Stimulated activated CD4-positive, alpha-beta T cell treated with anti-CD3 and anti-CD28 coated beads, Interleukin-1b, Interleukin-23, amount 100 ng/mL, for 1 hour (primary cell): ENCODE measurements at places on chromosomes 1 and 21.

- no peak for DNase-seq
These were observed 1518.0 kb downstream of the NCAM2 start for GRCh38 chr21:22516230-22516629.

DNA sequence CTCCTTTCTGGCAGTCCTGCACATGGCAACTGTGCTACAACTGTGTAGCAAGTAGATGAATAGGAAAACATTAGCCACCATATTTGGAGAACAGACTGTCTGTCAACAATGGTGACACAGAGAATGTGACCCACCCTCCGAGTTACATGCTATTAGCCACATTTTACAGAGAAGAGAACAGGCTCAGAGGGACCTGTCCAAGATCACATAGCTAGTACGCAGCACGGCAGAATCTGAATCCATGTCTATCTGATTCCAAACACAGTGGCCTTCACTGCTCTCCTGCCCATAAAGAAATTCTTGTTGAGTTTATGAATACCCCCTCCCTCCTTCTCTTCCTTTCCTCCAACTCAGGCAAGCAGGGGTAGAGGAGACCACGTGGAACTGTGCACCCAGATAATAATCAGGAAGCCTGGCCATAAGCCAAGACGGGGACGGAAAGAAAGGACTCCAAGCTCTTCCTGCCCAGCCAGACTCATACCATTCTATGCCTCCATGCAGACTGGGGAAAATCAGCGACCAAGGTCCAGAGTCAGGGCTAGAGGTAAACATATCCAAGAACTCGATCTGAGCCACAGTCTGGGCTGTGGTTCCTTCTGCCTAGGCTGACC lies 78.8 kb downstream of the TRABD2B start:
- DNase-seq: no peak

- no peak for DNase-seq
These were observed 63.6 kb upstream of the DENND1B start for GRCh38 chr1:197838836-197839235.

DNA sequence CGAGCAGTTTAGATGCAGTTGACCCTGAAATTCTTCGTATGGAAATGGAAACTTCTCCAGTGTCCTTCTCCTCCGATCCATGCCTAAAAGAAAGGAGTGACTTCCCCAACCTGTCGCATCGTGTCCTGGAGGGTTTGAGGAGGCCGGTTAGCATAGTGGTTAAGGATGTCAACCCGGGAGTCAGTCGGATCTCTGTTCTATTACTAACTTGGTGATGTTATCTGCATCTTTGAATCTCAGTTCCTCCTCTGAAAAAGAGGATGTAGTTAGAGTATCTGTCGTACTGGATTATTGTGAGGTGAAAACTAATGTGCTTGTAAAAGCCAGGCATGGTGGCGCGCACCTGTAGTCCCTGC lies 684 bp downstream of the ZBTB8B start:
- DNase-seq: no peak

DNA sequence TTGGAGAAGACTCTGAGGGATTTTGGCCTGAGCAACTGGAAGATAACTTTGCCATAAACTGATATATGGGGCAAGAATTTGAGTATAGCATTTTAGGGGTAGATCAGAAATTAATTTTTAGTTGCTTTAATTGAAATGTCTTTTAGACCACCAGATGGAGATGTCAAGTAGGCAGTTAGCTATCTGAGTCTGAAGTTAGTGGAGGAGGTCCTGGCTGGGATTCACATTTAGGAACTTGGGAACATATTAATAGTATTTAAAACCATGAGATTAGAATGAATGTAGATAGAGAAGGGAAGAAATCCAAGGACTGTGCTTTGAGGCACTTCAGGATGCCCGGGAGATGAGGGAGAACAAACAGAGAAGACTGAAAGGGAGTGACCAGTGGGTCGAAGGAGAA lies 32.6 kb downstream of the SLC44A3 start:
- DNase-seq: no peak

GRCh38 chr1:229627003-229627402 lies 956 bp downstream of the URB2 start:
- no peak for DNase-seq

DNA sequence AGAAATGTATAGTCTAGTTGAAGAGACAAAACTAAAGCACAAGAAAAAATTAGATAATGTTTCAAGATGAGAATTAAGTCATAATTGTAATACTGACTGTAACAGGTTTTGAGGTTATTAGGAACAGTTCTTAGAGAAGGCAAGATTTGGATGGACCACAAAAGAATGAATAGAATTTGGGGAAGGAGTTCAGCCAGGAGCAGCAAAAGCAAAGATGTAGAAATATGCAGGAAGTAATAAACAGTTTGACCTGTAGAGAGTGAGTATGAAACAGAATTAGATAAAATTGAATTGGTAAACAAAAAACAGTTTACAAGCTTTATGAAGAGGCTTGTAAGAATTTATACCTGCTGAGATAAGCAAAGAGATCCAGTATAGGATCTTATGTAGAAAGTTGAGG lies 16.3 kb downstream of the VPS45 start:
- DNase-seq: no peak

GRCh38 chr21:41815652-41816582 lies 49.1 kb upstream of the RIPK4 start:
- no peak for DNase-seq

GRCh38 chr1:36874271-36875060 lies 159.8 kb downstream of the GRIK3 start:
- no peak for DNase-seq

DNA sequence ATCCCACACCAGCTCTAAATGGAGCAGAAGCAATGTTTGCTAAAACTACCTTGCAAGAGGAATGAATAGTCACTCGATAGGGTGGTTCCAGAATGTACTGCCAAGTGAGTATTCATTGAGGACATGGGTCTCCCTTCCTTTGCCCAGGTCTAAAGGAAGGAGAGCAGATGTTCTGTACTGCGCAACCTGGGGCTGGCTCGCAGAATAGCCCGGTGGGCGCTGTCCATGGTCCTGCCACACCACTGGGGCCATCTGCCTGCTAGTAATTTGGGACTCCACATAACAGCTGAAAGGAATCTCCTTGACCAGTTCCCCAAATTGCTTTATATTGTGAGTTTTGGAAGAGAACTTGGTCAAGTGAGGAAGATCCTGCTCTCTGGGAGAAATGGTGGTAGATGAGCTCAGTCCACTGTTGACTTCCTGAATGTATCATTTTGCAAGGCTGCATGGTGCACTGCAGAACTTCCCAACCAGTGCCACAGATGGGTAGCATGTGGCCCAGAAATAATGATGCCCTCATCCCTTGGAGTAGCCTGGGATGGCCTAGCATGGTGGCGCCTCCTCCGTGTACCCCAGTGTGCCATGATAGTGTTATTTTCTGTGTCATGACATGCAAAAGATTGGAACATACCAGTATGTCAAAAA lies 5.7 kb downstream of the SLC6A17 start:
- no peak for DNase-seq

DNA sequence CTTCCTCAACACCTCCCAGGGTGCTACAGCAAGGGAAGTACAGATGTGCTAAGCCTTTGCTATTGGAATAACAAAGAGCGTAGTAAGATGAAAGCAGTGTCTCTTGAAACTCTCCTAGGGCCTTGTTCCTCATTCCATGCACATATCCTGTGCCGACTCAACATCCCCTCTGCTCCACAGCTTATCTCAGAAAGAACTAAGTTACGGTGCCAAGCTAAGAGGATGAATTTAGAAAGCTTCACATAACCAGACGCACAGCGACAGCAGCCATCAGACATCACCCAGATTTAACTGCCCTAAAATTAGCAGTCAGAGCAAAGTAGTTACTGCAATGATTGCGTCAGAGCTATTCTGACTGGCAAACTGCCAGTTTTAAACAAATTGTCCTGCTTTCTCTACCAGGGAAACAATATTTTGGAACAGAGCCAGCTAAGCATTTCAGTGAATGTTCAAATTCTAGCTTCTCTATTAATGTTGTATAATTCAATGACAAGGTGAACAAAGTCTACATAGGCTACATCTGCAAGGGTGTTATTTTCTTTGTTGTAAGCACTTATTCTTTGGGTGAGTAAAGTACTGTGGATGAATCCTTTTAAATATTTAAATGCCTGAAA lies 9.5 kb downstream of the SIPA1L2 start:
- DNase-seq: no peak

- DNase-seq: no peak
These were observed 138.6 kb upstream of the EDN2 start for GRCh38 chr1:41622859-41623732.

GRCh38 chr1:57411262-57411661 lies 12.6 kb downstream of the DAB1 start:
- no peak for DNase-seq

- DNase-seq: no peak
These were observed 97.7 kb upstream of the GREM2 start for GRCh38 chr1:240709676-240710075.

DNA sequence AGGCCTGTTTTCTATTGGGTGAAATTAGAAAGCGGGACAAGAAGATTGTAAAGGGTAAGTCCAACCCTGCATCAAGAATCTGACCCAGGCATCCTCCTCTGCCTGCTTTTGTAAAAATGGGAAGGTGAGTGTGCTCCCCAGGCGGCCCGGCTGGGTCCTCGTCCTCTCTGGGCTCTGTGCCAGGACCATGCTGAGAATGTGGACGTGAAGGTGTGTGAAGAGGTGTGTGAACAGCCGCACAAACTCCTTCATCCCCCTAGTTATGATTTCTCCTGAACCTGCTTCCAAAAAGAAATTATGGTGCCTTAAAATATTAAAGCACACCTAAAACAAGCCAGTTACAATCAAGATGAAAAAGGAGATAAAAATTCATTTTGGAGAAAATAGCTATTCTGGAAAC lies 185.7 kb downstream of the IGSF21 start:
- no peak for DNase-seq

DNA sequence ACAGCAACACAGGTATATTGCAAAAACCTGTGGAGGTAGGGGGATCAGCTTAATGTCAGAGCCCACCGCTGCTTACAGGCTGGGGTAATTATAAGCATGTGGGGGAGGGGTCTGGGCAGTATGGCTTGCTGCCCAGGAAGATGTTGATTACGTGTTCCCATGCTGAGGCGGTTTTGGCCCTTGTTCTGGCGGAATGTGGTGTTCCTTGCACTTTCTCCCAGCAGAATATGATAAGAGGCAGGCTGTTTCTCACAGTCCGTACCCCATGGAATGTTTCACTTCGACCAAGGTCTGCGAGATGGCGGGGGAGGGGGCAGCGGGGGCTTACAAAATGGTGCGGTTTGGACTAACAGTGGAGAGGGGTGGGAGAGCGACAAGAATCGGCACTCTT lies 9.8 kb upstream of the HPCAL4 start:
- no peak for DNase-seq

DNA sequence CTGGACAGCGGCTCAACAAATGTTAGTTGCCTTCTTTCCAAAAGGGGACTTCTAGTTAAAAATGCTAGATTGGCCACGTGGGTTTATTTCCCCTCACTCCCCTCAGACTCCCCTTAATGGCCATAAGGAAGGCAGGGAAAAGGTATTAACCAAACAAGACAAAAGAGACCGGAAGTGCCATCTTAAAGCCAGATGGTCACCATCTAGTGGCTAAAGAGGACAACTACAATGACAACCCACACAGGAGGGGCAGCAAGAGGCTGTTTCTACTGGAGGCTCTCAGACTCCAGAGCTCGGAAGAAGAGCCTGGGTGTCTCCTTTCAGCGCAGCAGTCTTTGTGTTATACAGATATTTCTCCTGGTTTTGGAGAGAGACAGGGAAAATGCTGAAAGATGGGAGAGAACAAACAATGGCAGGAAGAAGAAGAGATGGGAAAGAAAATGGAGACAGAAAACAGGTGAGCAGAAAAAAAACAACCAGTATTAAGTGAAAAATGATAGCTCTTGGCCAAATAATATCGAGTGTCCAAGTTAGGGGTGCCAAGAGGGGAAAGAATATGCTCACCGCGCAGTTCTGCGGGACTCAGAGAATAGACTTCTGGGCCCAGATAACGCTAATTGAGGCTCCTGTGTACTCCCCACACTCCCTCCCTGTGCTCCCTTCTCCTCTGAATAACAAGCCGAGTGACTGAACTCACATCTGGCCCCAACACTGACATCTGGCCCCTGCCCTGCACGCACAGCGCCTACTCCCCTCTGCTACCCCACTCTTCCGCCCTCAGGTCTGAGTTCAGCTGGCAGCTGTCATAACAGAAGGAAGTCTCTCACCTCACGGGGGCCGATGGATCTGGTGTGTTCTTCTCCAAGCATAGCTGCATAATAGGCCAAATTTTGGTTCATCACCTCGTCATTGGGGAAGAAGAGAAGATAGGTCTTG lies 9.6 kb downstream of the P3H1 start:
- DNase-seq: no peak

DNA sequence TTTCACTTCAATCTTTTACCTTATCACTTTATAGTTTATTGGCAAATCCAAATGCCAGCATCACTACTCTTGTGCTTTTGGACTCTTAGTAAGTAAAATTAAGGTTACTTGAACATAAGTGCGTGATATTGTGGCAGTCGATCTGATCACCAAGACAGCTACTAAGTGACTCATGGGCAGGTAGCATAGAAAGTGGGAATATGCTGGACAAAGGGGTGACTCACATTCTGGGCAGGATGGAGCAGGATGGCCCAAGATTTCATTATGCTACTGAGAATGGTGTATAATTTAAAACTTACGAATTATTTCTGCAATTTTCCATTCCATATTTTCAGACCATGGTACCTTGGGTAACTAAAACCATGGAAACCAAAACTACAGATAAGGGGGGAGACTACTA lies 120.2 kb downstream of the ROR1 start:
- no peak for DNase-seq

- no peak for DNase-seq
These were observed 47.6 kb upstream of the RGS8 start for GRCh38 chr1:182731852-182732575.

DNA sequence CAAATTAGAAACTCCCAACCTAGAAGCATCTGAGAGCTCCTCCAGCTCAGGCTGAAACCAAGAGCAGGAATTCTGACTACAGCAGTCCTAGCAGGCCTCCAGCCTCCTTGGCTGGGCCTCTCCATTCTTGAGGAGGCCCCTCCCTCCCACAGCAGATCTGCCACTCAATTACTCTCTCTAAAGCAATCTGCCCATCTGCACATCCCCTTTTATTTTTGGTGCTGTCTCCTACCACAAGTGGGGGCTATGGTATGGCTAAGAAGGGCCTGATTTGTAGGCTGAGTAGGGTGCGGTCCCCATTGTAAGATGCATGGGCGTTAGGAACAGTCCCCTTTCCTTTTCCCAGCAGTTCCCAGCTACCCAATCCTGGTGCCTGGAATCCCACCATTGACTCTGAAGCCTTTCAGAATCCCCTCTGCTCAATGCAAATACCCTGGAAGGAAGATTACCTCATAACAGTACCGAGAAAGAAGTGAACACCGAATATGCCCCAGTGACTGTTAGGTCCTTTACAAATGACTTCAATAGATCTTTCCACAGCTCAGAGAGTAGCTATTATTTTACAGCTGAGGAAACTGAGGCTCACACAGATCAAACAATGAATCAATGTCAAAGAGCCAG lies 11.6 kb upstream of the TTC39A start:
- no peak for DNase-seq

DNA sequence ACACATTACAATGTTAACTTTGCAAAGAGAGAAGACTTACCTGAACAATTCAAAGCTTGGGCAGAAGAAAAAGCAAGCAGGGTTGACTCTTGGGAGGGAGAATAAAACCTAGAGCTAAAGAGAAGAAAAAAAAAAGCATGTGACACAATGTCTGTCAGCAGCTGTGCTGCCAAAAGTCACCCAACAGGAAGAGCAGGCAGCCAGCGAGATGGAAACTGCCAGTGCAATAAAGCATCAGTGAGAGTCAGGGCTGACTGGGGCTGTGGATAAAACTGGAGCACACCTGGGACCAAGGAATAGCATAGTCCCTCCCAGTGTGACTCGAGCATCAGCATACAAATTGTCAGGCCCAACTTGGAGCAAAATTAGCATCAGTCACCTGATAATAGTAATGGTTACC lies 65.0 kb upstream of the SLC22A15 start:
- DNase-seq: no peak

GRCh38 chr21:26425576-26425975 lies 147.5 kb downstream of the CYYR1 start:
- no peak for DNase-seq
